ENCODE measurements at places on chromosomes 2 and 18.

DNA sequence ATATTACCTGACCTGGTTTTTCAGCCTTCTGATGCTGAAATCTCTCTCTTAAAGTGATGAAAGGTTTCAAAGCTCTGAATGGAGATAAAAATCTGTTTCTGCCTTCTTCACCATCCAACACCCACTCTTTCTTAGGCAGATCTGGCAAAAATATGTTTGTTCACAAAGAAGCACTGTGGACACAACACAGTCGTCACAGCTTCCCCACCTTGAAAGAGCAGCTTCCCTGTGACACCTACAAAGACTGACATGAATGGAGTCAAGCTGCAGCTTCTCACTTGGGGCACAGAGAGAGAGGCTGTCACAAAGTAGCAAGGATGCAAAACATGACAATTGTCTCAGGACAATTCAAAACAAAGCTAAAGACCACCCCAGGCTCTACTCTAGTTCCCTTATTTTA is 86.5 kb downstream of the ICOS start:
- no peak for DNase-seq

- no peak for DNase-seq
Observed at GRCh38 chr2:238092486-238093035, 7.6 kb upstream of the ESPNL start.

- DNase-seq = no peak
Observed at GRCh38 chr2:75580606-75581005, 19.9 kb upstream of the EVA1A start.

DNA sequence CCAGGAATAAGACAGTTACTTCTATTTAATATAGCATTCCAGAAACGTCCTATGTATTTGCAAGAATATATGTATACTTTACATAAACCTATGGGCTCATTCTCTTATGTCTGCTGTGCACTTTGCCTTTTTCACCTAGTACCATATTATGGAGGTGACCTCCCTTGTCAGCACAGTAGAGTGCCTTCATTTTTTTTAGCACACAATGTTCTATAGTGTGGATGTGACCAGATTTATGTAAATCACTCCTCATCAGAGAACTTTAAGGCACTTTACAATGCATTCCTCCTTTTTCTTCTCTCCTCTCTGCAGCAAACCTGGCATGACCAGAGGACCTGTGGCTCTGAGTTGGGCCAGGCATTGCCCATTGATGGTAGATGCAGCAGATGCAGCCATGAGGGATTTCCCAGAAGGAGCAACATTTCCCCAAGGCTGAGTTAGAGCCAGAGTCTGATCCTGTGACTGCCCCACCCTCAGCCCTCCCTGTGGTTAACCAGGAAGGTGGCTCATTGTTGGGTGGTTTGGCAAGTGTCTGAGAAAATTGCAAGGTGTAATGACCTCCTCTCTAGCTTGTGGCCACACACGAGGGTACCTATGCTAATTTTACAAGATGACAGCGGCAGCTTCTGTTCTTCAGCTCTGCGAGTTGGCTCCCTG is 76.5 kb upstream of the DLX2 start:
- DNase-seq = peak; percentile 14

DNA sequence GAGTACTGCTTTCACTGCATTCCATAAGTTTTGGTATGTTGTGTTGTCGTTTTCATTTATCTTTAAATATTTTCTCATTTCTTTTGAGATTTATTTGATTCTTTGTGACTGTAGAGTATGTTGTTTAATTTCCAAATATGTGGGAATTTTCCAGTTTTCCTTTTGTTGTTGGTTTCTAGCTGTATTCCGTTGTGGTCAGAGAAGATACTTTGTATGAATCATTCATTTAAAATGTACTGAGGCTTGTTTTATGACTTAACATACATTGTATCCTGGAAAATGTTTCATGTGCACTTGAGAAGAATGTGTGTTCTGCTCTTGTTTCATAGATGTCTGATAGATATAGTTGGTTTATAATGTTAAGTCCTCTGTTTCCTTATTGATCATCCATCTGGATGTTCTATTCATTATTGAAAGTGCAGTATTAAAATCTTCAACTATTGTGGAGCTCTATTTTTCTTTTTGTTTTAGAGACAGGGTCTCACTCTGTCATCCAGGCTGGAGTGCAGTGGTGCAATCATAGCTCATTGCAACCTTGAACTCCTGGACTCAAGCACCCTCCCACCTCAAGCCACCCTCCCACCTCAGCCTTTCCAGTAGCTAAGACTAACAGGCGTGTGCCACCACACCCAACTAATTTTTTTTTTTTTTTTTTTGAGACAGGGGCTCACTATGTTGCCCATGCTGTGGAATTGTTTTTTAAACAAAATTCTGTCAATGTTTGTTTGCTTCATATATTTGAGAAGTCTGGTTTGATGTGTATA is 96.8 kb downstream of the TAF4B start:
- DNase-seq = no peak

GRCh38 chr2:225740086-225740485 is 340.6 kb downstream of the NYAP2 start:
- no peak for DNase-seq

- no peak for DNase-seq
Observed at GRCh38 chr2:240462073-240462706, 26.7 kb downstream of the GPC1 start.

DNA sequence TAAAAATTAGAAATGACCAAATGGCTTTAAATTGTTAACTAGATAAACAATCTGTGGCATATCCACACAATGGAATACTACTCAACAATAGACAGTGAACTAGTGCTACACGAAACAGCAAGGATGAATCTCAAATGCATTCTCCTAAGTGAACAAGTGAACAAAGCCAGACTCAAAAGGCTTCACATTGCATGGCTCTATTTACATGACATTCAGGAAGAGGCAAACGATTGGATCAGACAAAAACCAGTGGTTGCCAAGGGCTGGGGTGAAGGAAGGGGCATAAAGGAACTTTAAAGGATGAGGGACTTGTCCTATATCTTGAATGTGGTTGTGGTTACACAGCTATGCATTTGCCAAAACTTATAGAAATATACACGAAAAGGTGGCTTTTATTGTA is 184.3 kb downstream of the RPIA start:
- DNase-seq = no peak

GRCh38 chr2:139439100-139439499 is 658.9 kb upstream of the NXPH2 start:
- no peak for DNase-seq
